Endothelial cell (in vitro differentiated cells): ENCODE measurements at places on chromosomes 7 and 10.

DNA sequence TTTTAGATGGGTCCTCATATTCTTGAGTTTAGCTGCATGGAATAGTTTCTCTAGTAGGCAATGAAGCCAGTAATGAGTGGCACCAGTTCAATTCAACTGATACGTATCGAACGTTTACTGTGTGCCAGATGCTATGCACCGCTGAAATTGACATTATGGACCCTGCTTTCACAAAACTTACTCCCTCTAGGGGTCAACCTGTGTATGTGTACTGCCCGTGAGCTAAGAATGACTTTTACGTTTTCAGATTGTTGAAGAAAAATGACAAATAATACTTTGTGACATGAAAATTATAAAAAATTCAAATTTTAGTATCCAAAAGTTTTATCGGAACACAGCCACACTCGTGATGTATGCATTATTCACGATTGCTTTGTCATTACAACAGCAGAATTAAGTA is 95.5 kb downstream of the ZMYND11 start:
- DNase-seq = peak; percentile 5

GRCh38 chr7:151416941-151417315 is 7.1 kb upstream of the WDR86 start:
- DNase-seq = no peak

GRCh38 chr10:5297996-5298395 is 66.8 kb upstream of the UCN3 start:
- no peak for DNase-seq

GRCh38 chr7:154789404-154789803 is 213.5 kb downstream of the PAXIP1 start:
- DNase-seq = peak; percentile 55

DNA sequence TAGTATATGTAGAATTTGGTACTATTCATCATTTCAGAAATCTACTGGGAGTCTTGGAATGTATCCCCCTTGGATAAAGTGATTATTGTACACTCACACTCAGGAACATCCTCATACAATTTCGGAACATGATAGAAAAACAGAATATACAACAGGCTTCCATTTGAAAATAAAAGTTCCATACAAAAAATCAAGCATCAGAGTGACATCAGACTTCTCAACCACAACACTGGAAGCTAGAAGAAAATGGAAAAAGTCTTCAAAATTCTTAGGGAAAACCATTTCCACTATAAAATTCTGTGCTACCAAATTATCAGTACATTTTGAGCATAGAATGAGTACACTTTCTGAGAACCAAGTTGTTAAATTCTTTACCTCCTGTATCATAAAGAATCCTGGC is 8.8 kb downstream of the LYZL1 start:
- no peak for DNase-seq

DNA sequence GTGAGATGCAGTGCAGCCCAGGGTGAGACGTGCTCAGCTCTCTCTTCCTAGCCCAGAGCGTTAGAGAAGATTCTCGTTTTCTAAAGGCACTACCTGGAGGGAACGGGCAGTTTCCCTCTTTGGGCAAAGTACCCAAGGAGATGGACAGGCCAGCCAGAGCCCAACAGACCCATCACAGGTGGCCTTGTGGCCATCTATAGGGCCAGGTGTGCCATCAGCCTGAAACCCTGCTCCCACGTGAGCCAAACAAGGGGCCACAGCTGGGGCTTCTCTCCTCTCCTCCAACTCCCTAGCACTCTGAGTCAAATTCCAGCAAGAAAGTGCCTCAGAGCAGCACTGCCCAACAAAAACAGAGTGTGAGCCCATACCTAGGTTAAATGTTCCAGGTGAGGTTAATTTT is 22.3 kb downstream of the CHST15 start:
- DNase-seq = no peak

DNA sequence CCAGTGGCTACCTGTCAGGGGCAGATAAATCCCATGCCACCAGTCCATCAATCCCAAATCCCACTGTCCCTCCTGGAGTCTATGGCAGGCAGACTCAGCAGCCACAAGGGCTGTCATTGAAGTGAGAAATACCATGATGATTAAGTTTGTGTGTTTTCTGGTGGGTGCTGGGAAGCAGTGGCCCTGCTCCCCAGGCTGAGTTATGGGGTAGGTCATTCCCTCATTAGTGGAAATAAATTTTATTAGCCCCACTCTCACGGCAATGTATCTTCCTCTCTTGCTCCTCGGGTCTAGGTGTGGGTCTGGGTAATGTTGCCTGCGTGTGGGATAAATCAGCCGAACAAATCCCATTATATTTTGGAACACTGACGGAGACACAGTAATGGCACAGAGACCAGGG is 76.8 kb downstream of the PLXNA4 start:
- no peak for DNase-seq

DNA sequence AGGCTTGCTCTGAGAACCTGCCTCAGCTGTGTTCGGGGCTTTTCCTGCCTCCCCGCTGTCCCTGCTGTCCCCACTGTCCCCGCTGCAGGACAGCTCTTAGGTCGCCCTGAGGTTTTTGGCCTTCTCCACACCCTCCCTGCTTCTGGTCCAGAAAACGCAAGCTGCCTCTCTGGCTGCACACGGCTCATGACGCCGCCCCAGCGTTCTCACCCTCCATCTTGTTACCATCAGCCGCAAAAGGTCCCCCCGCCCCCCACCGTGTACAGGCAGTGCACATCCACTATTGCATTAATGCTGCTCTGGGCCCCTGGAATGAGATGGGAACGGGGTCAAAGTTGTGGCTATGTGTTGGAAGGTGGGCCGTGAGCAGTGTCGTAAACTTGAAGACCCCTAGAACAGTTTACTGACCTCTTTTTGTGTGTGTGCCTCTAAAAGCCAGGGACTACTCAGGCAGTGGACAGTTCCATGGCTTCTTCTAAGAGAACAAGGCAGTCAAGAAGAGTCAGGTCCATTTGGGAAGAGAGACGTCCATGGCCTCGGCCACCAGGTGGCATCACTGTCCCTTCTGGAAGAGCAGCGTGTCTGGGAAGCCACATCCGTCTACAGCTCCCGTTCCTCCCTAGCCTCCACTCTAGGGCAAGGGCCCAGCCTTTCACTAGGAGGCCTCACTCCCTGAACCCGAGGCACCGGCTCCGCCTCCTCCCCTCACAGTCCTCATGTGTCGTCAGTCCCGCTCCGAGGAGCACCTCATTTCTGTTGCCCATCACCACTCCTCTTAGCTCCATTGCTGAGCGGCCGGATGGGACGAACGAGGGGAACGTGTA is 38.5 kb upstream of the MKRN1 start:
- peak; percentile 89 for DNase-seq

DNA sequence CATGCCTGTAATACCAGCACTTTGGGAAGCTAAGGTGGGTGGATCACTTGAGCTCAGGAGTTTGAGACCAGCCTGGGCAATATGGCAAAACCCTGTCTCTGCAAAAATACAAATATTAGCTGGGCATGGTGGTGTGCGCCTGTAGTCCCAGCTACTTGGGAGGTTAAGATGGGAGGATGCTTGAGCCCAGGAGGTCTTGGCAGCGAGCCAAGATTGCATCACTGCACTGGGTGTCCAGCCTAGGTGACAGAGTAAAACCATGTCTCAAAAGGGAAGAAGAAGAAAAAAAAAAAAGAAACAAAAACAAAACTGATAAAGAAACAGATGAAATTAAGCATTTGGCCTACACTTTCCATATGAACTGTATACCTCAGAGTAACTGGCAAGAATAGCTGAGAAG is 319.2 kb downstream of the PARD3 start:
- no peak for DNase-seq

- DNase-seq = no peak
These were observed 10.2 kb downstream of the EMX2 start for GRCh38 chr10:117552701-117553141.

- no peak for DNase-seq
These were observed 403.1 kb downstream of the SFMBT2 start for GRCh38 chr10:7007600-7008190.

- DNase-seq = peak; percentile 50
These were observed 36.3 kb downstream of the DRGX start for GRCh38 chr10:49359349-49360270.

DNA sequence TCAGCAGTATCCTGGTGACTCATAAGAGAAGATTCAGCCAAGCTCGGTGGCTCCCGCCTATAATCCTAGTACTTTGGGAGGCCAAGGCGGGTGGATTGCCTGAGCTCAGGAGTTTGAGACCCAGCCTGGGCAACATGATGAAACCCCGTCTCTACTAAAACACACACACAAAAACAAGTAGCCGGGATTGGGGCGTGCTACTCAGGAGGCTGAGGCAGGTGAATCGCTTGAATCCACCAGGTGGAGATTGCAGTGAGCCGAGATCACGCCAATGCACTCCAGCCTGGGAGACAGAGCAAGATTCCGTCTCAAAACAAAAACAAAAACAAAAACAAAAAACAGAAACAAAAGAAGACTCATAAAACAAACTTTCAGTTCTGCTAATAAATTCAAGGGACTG is 551.1 kb upstream of the POT1 start:
- no peak for DNase-seq

DNA sequence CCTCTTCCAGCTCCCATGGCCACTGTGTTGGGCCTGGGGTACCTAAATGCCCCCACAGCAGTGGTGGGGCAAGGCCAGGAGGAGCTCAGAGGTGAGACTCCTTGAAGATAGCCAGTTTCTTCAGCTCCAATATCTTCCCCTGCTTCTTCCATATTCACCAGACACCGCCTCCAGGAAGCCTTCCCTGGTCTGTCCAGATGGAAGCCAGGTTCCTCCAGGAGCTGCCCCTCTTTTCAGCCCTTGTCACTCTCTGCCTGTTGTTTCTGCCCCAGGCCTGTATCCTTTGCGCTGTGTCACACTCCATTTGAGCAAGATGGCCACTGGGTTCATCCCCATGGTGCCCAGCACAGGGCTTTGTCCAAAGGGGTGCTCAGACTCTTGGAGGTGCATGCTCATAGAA is 127.7 kb downstream of the MYL10 start:
- no peak for DNase-seq

GRCh38 chr7:1931256-1931950 is 261.3 kb downstream of the ELFN1 start:
- DNase-seq = no peak

DNA sequence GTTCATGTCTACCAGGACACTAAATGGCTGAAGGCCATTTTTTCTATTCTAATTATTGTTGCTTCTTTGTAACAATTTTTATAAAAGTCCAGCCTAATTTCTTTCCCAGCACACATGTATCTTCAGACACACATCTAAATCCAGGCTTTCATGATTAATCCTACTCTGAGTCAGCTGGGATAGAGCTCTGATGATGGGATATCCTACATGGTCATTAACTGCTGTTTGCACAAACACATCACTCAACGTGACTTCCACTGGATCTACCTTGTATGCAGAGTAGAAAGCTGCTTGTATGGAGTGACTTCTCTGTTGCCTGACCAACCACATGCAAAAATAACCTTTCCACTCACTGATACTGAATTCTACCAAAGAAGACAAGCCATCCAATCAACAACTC is 260.9 kb downstream of the AHR start:
- DNase-seq = no peak

GRCh38 chr10:113411456-113411855 is 141.4 kb upstream of the HABP2 start:
- no peak for DNase-seq

DNA sequence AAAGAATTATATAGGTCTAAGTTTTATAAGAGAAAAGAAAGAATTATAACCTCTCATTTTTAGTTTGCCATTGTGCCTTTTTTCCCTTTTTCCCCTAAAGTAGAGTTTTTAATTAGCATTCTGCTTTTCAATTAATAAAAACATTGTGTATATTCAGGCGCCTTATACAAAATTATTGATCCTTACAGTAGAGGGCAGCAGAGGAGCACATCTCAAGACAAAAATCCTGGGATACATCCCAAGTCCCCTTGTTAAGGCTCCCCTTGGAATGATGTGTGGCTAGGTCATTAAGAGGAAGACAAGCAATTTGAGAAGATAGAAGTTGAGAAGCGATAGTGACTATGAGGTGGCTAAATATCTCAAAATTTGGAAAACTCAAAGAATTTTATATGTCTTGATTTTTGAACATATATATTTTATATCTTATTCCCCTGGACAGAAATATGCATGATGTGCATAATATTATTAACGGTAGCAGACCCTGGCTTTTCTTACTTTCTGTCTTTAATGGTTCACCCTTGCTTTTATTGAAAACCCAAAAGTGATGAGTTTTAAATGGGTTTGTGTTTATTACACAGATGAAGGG is 19.1 kb upstream of the TPK1 start:
- peak; percentile 6 for DNase-seq

DNA sequence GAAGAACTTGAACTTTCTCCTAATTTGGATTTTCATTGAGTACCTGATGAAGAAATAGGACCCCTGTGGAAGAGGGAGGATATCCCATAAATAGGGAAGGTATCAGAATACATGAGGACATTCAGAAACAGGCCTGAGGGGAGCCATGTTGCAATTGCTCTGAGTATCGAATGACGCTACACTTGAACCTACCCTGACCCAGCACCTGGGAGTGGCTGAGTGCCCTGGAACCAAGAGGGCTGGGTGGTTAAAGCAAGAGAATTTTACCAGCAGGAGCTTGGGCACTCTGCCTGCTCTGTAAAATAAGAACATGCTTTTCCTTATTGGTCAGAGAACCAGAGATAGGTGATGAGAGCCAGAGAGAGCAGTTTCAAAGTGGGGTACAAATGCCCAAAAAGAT is 7.2 kb downstream of the NEUROD6 start:
- no peak for DNase-seq

DNA sequence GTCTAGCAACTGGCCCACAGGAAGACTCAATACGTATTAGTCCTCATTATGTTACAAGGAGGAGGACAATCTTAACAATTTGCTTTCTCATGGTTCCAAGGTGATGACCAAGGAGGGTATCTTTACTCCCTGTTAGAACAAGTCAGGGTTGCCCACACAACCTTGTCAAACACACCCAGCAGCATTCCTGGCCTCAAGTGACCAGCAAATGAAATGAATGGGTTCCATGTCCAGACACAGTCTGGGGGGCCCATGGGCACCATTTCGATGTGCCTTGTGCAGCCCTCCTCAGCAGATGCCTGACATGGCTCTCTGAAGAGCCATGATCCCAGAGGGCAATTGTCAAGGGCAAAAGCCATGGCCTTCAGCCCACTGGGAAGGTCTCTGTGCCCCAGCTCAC is 40.8 kb downstream of the ANXA8 start:
- DNase-seq = no peak

DNA sequence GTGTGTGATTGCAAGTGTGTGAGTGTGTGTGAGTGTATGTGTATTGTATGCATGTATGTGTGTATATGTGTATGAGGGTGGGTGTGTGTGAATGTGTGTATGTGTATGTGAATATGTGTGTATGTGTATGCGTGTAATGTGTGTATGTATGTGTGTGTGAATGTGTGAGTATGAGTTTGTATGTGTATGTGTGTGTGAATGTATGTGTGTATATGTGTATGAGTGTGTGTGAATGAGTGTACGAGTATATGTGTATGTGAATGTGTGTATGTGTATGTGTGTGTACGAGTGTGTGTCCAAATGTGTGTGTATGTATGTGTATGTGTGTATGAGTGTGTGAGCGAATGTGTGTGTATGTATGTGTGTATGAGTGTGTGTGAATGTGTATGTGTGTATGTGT is 8.2 kb upstream of the GALNTL5 start:
- no peak for DNase-seq

GRCh38 chr10:4826792-4827324 is 851 bp downstream of the AKR1E2 start:
- no peak for DNase-seq
